ENCODE measurements at places on chromosomes 4 and X. TPM values are rescaled to one million over a fixed set of nuclear protein-coding genes. Genes with fewer than 3 reads are reported as not detected.

GRCh38 chr4:123346330-123346940 is 50.2 kb upstream of the SPRY1 start:
- DNase-seq: no peak

The ADH4 gene
- 1.2 TPM for polyA plus RNA-seq

The TMPRSS11B gene
- 0.04 TPM for polyA plus RNA-seq

DNA sequence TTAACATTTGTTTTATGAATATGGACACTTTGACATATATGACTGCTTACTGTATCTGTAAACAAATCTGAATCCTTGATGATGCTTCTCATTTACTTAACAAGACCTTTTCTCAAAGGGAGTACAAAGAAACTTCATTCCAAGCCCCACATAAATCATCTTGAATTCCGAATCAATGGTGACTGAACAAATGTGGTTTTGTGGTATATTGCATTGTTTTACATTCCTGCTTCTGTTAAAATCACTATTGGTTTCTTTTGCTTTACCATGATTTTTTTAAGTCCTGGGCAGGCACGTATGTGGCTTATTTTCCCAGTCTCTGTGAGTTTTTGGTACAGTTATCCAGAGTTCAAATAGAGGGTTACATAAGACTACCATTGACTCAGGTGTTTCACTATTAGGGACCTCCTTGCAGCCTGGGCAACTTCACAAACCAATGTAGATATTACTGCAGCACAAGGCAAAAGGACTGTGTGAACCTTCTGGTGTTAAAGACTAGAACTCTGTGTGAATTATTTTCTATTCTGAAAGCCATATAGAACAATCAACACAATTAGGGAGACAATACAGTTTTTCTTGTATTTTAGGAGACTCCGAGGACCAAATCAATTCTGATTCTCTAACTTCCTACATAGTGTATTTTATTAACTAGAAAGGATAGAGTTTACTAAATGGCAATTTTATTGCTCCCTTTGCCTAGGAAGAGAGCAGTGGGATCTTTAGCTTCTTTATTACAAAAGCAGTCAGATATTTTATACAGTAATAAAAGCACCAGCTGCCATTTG is 196.4 kb downstream of the GALNTL6 start:
- DNase-seq: no peak

GRCh38 chrX:84240848-84241565 is 53.0 kb upstream of the RPS6KA6 start:
- DNase-seq: no peak

GRCh38 chrX:153688911-153689590 is 1.3 kb downstream of the SLC6A8 start:
- no peak for DNase-seq

Measured in renal cortex interstitium (tissue), 15 donors.